ENCODE measurements at places on chromosomes 7 and 10.

DNA sequence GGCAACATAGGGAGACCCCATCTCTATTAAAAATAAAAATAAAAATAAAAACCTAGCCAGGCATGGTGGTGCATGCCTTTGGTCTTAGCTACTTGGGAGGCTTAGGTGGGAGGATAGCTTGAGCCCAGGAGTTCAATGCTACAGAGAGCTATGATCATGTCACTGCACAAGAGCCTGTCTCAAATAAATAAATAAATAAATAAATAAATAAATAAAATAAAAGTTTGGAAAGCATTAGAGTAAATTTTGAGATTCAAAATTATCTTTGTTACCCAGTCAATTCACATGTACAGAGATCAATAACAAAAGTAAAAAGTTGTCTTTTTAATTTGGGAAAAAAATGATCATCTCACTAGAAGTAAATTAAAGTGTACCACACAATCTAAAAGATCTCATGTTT is 255.8 kb upstream of the MYO3A start:
- DNase-seq = no peak

DNA sequence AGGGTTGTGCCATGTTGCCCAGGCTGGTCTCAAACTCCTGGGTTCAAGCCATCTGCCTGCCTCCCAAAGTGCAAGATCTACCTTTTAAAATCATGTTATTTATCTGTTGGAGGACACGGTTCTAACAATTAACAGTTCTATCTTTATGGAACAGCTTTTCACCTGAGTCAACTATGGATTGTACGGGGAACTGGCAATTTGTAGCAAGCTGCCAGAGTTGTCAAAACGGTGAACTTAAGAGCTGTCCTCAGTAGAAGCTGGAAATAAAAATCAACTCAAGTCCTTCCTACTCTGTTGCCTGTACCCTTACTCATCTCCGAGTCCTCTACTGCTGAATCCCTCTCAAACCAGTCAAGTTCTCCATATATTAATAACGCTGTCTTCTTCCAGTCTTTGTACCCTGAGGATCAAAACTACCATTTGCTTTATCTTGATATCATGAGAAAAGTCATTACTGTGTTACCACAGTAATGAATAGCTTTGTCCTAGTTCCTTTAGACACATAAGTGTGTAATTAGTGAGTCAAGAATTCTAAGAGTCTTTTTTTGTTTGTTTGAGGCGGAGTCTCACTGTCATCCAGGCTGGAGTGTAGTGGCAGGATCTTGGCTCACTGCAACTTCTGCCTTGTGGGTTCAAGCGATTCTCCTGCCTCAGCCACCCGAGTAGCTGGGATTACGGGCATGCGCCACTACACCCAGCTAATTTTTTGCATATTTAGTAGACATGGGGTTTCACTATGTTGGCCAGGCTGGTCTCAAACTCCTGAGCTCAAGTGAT is 28.2 kb downstream of the HBP1 start:
- DNase-seq = no peak

GRCh38 chr10:93820434-93820833 is 62.7 kb downstream of the LGI1 start:
- no peak for DNase-seq

DNA sequence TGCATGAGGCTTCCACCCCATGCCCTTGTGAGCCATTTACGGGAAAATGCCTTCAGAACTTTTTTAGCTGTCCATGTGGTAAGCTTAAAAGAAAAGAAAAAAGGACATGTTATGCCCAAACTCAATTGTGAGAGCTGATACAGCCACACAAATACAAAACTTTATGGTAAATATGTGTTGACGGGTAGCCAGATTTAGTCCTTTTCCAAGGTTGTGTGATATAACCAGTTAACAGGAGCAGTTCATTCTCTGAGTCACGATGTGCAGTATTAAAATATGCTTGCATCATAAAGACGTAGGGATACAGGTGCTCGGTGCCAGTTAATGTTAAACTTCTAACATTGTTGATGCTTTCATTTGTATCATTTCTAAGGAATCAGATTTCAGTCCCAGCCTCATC is 350.4 kb downstream of the DNAJB6 start:
- no peak for DNase-seq

- no peak for DNase-seq
Measured at GRCh38 chr7:159034394-159034793, 110.3 kb downstream of the VIPR2 start.

GRCh38 chr10:110040767-110041478 is 33.1 kb downstream of the ADD3 start:
- DNase-seq = no peak

GRCh38 chr7:46537191-46537905 is 616.3 kb upstream of the IGFBP3 start:
- no peak for DNase-seq

GRCh38 chr7:128945668-128946366 is 8.1 kb downstream of the IRF5 start:
- no peak for DNase-seq

- no peak for DNase-seq
Measured at GRCh38 chr7:7104971-7105370, 77.4 kb upstream of the C1GALT1 start.

DNA sequence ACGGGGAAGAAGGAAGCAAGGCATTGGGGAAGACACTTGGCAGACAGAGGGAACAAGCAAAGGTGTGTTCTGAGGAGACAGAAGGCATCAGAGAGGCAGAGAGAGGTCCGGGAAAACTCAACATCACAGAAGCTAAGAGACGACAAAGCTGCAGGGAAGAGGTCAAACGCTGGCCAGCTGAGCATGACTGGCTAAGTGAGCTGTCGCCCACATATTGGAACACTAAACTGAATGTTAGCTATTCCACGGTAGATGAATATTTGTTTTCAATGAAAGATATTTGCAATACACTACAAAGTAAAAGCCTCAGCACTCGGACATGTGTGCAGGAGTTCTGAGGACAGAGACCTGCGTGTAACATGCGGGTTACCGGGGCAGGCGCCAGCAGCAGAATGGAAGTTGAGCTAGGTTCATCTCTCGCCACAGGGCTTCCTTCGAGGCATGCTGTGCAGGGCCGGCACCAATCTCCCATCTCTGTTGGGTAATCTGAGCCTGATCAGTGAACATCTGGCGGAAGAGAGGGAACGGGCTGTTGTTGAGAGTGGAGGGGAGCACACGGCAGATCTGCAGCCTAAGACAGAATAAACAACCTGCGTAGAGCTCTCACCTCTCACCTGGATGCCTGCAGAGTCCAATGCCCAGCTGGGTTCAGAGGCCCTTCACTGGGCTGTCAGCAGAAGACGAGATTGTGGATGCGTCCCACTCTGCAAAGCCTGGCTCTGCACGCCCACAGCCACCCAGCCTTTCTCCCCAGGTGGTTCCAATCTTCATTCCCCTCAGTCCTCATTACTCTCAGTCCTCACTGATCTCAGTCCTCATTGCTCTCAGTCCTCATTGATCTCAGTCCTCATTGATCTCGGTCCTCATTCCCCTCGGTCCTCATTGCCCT is 35.9 kb downstream of the INSIG1 start:
- peak; percentile 29 for DNase-seq

Data from endodermal cell (in vitro differentiated cells).